Kidney (tissue), 22 donors: ENCODE measurements at places on chromosomes 12 and 14.
A peak's percentile ranks its signal among the peaks of the same experiment; 100 is the strongest.

- peak; percentile 49 for DNase-seq
- H3K4me3 ChIP-seq: peak overlapping the region; percentile 71
- H3K27ac ChIP-seq: peak overlapping the region; percentile 8
- no peaks in the 10 kb centered on the region for H3K36me3 ChIP-seq
- H3K27me3 ChIP-seq: peaks cover 8% of the 10 kb centered on the region
Measured at GRCh38 chr12:55931780-55932550, 1.0 kb downstream of the DGKA start.

DNA sequence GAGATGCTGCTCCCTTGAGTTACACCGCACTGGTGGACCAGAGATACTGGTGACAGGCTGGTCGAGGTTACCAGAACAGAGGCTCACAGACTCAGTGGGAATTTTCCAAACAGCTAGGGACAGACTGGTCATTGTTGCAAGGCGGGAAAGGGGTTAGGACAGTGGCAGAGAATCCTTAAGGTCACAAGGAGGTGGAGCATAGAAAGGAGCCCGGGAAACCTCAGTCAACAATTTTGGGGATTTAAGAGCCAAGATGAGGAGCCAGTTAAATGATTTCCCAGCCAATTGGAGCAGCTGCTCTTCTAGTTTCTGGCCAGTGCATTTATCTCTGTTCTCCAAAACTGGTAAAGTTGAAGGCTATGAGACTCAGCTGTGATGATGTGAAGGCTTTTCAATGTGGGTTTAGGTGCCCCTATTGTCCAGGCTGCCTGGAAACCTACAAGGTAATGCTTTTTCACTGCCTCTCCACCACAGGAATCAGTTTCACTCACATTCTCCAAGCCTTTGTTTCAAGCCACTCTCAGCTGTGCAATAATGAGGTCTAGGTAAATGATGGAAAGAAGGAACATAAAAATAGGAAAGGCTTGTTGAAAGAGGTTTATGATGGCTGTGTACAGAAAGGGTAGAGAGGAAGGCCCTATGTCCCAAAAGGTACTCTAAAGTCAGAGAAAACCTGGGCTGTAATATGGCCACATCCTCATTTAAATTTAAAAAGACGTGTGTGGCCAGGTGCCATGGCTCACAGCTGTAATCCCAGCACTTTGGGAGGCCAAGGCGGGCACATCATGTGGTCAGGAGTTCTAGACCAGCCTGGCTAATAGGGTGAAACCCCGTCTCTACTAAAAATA, 7.0 kb upstream of the TNS2 start:
- H3K27me3 ChIP-seq: no peaks in the 10 kb centered on the region
- peaks cover 3% of the 10 kb centered on the region for H3K4me1 ChIP-seq
- DNase-seq: no peak
- peaks cover 12% of the 10 kb centered on the region for H3K36me3 ChIP-seq

DNA sequence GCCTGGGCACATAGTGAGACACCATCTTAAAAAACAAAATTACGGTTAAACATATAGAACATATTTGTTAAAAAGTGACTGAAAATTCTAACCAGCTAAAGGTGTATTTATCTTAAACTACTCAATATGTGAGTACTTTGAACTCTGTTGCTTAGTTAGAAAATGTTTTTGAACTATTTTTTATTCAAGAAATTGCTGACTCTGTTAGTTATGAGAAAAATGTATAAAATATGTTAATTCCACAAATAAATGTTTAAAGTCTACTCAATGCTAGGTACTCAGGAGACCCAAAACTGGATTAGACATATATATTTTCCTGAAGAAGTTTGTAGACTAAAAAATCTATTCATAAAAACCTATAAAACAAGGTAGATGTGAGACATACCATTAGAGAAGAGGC, 23.0 kb upstream of the GPR33 start:
- H3K27me3 ChIP-seq: no peaks in the 10 kb centered on the region
- no peak overlapping the region for H3K27ac ChIP-seq
- H3K4me3 ChIP-seq: no peak overlapping the region
- no peaks in the 10 kb centered on the region for H3K36me3 ChIP-seq
- DNase-seq: no peak

DNA sequence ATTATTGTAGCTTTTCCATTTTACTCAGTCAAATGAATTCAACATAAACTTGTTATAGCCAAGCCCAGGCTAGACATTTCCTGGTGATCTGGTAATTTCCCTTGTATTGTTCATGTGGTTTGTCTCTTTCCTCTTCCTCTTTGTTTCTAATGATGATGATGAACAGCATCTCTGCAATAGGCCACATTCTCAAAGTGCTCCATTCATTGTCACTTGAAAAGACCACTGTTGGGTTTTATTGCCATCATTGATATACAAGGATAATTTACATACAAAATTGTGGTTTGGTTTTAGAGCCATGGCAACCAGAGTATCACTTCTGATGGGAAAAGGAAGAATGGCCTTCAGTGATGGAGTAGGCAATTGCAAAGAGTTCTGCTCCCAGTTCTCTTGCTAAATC, 379.3 kb downstream of the RGS6 start:
- no peaks in the 10 kb centered on the region for H3K27me3 ChIP-seq
- peaks cover 2% of the 10 kb centered on the region for H3K4me1 ChIP-seq
- H3K4me3 ChIP-seq: no peak overlapping the region
- DNase-seq: no peak
- H3K36me3 ChIP-seq: no peaks in the 10 kb centered on the region
